ENCODE measurements at places on chromosomes 13 and 19.

GRCh38 chr19:2385053-2385721, 25.1 kb downstream of the TMPRSS9 start:
- peak; percentile 91 for DNase-seq

GRCh38 chr19:7582446-7582845, 13.2 kb upstream of the CAMSAP3 start:
- no peak for DNase-seq

DNA sequence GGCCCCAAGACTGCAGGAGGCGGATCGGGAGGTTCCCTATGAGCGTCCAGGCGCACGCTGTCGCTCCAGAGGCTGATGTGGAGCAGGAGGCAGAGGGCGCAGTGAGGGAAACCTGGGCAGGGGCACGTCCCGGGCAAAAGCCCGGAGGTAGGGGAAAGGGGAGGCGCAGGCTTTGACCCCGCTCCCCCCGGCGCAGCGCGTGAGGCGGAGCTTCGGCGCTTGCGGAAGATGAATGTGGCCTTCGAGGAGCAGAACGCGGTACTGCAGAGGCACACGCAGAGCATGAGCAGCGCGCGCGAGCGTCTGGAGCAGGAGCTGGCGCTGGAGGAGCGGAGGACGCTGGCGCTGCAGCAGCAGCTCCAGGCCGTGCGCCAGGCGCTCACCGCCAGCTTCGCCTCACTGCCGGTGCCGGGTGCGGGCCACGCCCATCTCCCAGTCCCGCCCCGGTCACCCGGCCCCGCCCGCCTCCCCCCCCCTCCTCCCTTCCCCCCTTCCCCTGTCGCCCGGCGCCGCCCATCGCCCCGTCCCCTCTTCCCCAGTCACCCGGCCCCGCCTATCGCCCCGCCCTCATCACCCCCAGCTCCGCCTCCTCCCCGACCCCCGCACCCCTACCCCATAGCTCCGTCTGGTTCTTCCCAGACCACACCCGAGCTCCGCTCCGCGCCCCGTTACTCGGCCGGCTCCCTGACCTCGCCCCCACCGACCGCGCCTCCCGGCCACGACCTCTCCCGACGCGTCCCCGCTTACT, 4.1 kb downstream of the HMG20B start:
- DNase-seq, result no peak

DNA sequence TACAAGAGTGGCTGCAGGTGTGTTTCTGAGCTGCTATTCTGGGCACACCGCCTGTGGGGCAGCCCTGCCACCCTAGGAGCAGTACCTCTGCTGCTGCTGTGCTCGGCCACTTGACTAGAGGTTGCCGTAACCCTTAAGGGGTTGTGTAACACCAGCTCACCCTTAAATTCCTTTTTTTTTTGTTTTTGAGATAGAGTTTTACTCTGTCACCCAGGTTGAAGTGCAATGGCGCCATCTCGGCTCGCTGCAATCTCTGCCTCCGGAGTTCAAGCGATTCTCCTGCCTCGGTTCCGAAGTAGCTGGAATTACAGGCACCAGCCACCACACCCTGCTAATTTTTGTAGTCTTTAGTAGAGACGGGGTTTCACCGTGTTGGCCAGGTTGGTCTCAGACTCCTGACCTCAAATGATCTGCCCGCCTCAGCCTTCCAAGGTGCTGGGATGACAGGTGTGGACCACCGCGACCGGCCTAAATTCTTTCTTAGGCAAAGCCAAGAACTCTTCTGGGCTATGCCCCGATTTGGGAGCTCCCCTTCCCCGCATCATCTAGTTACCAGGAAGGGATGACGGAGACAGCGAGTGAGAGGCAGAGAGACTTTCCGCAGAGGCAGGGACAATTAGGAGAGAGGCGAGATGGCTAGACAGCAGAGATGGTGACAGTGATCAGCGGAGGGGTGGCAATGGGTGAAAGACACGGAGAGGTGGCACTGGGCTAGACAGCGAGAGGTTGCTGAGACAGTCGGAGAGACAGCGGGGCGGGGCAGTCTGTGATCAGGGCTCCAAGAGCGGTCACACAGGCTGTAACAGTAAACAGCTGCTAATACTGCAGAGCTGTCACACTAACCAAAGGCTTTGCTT, 4.4 kb upstream of the LILRA5 start:
- DNase-seq, result no peak

- no peak for DNase-seq
Observed at GRCh38 chr19:30450835-30451321, 78.7 kb downstream of the ZNF536 start.

- no peak for DNase-seq
Observed at GRCh38 chr13:112452380-112453206, 76.4 kb downstream of the SPACA7 start.

- peak; percentile 13 for DNase-seq
Observed at GRCh38 chr19:35040826-35041547, 534 bp upstream of the HPN start.

- DNase-seq, result no peak
Observed at GRCh38 chr19:8398311-8398771, 8.2 kb downstream of the RAB11B start.

- no peak for DNase-seq
Observed at GRCh38 chr19:6409346-6409745, 15.3 kb downstream of the KHSRP start.

DNA sequence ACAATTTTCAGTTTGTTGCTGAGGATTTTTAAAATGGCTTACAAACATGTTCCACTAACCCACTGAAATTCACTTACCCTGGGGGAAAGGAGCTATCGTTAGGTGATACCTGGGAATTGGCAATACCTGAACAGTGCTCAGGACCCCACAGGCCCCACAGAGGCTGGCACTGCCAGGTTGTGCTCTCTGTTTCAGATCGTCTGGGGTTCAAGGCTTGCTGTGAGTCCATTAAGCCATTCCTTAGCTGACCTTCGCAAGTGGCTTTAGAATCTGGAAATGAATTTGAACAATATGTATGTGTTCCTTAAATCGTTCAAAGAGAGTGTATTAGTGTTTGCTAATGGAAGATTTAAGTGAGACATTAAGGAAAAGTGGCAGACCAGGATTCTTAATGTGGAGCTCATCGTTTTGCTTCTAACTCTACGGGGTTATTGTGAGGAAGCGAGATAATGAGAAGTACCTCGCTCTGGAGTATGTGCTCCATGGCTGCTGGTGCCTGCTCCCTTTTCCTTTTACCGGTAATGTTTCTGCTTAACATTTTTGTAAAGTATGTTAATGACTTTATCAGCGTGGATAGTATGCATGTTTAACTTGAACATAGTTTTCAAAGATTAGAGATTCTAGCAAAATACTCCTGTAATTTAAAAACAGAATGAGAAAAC, 13.6 kb downstream of the KLF5 start:
- DNase-seq, result no peak

DNA sequence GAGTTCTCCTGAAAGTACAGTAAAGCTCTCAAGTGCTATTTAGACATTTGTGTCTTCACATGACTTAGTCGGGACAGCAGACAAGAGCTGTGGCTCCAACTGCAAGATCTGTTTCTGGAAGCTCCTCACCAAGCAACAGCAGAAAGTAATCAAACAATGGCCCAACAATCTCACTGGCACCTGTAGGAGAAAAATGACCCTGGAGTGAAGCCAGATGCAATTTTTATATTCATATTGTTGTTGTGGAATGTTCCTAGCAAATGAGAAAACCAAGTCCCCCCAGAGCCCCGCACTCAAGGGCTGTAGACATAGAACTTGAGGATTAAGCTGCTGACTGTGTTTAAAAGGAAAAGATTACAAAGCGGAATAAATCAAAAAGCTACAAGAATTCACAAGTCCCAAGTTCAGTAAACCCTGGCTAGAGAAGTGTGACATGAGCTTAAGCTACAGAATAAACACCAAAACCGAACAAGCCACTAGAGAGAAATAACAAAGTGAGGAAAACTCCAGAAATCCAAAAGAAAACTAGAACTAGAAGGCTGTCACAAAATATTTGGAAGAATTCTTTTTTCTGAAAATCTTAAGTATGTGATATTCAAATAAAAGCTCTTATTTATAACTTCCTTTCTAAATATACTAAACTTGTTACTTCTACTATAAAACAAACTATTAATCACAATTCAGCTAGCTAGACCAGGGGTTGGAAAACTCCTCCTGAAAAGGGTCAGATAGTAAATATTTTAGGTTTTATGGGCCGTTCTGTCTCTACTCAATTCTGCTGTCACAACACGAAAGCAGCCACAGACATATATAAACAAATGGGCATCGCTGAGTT, 454.5 kb downstream of the SUCLA2 start:
- no peak for DNase-seq

DNA sequence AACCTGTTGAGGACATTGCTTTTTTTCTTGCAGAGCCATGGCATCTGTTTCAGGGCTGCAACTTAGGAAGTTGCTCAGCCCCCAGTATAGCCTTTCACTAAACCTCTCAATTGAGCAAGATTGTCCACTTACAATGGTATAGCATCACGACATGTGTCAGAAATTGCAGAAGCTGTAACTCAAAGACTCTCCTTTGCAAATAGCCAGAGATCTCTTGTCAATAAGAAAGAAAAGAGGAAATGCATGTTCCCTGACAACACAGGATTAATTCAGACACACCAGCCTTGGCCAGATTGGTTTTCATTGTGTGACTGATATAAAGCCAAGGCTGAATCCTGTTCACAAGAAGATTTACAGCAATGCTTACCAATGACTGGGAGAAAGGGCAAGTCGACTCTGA, 38.7 kb upstream of the CYSLTR2 start:
- no peak for DNase-seq

GRCh38 chr19:46173886-46174480, 25.9 kb downstream of the IGFL2 start:
- DNase-seq, result no peak

DNA sequence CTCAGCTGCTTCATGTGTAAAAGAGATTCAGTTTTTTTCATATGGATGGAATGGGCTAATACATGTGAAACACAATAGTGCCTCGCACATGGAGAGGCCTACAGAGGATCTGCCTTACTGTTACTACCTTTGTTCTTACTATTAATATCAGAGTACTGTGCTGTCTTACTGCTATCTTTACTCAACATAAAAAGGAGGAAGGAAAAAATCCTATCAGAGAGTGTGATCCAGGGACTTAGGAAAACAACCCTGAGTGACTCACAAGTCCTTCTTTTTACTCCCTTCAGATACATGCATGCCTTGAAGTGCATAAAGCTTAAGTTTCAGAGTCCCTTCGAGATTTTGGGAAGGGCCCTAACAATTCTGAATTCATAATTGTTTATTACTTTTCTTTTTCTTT, 136.8 kb downstream of the TBC1D4 start:
- no peak for DNase-seq

DNA sequence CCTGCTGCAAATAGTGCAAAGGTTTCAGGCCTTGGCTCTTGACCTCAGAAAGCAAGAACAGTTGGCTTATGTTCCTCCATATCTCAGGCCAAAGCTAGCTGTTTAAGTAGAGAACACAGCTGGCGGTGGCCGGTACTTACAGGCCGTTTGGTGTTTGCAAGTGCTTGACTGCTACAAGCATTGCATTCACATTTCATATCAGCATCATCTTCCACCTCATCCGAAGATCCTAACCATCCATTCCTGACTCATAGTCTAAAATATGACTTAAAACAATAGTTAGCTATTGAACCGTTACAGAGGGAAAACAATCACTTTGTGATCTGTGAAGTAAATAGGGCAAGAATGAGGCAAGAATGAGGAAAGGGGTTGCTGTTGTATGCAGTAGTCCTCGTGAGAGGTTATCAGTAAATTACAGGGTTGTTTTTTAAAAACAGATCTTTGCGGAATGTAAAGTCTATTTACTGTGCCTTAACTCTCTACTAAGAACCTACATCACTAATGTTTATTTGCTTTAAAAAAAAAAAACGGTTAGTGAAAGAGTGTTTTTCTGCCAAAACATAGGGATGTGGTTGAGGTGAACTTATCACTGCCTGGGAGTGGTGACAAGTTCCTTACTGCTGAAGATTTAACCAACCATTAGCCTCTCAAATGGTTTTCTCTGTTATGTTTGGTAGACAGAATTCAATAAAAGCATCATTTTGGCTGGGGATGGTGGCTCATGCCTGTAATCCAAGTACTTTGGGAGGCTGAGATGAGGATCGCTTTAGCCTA, 21.6 kb upstream of the WDR88 start:
- no peak for DNase-seq

DNA sequence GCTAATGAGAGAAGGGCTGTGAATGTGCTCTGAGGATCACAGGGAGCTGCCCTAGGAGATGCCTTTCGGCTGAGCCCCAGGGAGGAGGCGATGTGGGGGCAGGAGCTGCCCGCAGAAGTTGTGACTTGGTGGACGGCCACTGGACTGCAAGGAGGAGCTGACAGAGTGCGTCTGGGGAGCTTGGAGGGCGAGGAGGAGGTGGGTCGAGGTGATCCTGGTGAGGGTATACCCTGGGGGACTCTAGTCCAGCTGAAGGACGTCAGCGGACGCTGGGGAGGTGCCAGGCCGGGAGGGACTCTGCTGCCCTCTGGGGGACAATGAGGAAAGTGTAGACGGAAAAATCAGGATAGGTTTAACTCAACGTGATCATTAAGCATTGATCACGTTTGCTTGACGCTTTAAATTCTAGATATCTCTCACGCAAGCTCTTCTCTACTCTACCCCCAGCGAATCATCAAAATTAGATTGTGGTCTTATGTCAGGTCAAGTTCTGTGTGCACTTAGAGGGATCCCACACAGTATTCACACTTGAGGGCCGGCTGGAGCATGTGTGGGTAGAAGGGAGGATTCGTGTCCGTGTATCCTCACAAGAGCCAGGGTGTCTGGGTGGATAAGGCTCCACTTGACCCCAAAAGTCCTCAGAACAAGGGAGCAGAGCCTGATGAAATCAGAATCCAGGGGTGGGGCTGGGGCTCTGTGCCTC, 3.3 kb upstream of the CEACAM7 start:
- peak; percentile 42 for DNase-seq

GRCh38 chr19:15195371-15196334, 5.1 kb downstream of the NOTCH3 start:
- DNase-seq, result peak; percentile 65

DNA sequence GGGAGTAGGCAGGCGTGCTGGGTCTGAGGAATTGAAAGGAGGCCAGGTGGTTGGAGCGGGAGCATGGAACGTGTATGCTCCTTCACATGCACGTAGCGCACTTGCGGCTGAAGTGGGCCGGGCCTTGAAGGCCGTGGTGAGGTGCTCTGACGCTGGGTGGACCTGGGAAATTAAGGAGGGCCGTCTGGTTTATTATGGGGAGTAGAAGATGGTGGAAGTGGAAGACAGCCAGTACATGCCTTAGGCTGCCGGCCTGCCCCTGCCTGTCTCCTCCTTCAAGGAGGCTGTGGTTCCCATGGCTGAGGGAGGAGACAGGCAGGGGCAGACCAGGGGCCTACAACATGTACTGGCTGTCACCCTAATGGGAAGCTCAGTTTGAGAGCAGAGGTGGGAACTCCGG, 23.9 kb downstream of the GATAD2A start:
- DNase-seq, result no peak

Data from NCI-H82 (cell line).